Activated naive CD8-positive, alpha-beta T cell treated with anti-CD3 and anti-CD28 coated beads for 36 hours (primary cell): ENCODE measurements at places on chromosomes 7 and 10. TPM values are rescaled to one million over a fixed set of nuclear protein-coding genes. Genes with fewer than 3 reads are reported as not detected.

Gene LOXL4
- not detected for total RNA-seq

GRCh38 chr10:35572583-35572982 lies 32.6 kb upstream of the GJD4 start:
- no peak for DNase-seq

GRCh38 chr7:13037216-13037615 lies 349.8 kb downstream of the ARL4A start:
- no peak for DNase-seq

GRCh38 chr10:62851442-62851841 lies 35.3 kb upstream of the EGR2 start:
- DNase-seq, result no peak

GRCh38 chr7:117091721-117092120 lies 138.4 kb downstream of the ST7 start:
- no peak for DNase-seq

Gene CH25H
- 0.21 TPM for total RNA-seq

DNA sequence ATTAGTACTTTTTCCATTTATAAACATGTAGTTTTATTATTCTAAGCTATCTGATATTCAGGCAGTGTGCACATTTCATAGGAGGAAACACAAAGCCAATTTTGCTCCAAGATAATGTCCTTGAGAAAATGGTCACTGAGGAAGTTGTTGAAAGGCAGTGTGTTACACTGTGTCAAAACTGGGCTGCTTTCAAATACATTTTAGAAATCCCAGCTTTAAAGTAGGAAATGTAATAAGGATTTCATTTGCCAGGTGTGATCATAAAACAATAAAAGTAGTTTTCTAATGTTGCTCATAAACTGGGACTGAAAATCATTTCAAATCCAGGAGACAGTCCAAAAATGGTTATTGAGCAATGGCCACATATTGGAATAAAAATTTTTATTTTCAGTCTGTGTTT lies 80.1 kb downstream of the WDR37 start:
- no peak for DNase-seq

DNA sequence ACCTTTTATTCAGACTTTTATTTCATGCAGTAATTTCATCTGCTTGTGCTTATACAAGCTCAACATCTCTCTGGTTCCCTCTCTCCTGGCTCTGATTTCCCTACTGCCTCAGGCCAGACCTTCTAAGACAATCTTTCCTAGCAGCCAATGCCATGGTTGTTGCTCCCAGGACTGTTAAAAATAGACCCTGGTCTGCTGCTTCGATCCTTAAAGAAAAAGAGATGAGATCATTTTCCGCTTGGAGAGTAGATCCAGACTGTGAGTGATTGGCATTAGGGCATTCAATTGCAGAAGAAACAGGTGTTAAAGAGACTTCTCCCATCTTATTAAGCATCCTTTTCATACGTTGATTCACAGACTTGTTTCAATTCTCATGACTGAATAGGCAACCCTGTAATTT lies 68.4 kb upstream of the ITGB1 start:
- DNase-seq, result no peak

DNA sequence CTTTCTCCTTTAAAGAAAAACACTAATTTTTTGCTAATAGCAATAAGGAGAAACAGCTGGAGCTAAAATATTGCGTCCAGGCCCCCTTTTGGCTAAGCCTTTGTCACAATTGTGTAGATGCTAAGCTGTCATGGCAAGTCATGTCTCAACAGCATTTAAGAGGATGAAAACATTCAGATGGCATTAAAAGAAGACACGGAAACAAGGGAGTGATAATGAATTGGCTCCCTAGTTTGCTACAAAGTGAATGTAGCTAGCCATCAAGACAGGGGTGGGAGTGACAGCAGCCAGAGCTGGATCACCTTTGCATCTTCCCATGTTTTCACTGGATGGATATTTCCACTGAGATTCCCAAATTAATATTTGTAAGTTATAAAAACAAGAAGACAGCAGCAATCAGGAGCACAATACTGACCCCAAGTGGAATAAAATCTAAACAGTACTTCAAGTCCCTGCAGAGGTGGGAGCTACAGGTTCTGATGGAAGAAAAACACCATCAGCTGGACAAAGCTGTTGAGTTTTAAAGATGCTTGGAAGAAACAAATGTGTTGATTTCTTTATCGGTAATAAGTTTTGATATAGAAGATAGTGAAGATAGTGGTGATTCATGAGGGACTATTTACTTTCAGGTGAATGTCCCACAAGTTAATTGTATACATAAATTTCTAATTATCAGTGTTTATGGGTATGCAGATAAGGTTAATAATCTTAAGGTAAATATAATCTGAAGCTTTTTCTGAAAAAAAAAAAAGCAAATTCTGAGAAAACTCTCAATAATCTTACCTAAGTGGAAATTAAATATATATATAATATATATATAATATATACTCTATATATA lies 129.4 kb downstream of the SLC16A9 start:
- DNase-seq, result no peak

- no peak for DNase-seq
These were observed 95.7 kb downstream of the CPED1 start for GRCh38 chr7:121084256-121084655.

- DNase-seq, result no peak
These were observed 32.2 kb downstream of the PHTF2 start for GRCh38 chr7:77830649-77831355.

Gene GPR15LG
- total RNA-seq, result not detected

Gene MUC12
- total RNA-seq, result 0.66 TPM

- DNase-seq, result no peak
These were observed 95.7 kb downstream of the CABCOCO1 start for GRCh38 chr10:61758433-61758832.

Gene VAX1
- not detected for total RNA-seq

GRCh38 chr7:151243408-151244195 lies 4.9 kb downstream of the SMARCD3 start:
- DNase-seq, result peak; percentile 38

DNA sequence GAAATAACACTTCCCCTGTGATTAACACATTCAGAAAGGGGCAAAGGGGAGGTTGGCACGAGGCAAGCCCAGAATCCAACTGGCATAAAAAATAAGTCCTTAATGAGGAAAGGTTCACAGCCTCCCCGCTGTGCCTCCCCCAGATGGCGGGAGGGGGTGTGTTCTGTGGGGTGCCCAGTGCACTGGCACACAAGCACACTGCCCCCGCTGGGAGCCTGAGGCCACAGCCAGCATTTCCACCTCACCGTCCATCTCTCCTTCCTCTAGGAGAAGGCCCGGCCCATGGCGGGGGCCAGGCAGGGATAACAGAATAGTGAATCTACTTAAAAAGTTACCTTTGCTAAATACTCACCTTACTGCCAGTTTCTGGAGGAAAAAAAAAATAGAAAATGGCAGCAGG lies 43.2 kb downstream of the PRKAG2 start:
- no peak for DNase-seq

GRCh38 chr7:99365318-99366141 lies 9.0 kb upstream of the ARPC1B start:
- DNase-seq, result peak; percentile 47

Gene LLCFC1
- not detected for total RNA-seq

GRCh38 chr10:4450981-4451908 lies 374.8 kb upstream of the AKR1E2 start:
- no peak for DNase-seq

DNA sequence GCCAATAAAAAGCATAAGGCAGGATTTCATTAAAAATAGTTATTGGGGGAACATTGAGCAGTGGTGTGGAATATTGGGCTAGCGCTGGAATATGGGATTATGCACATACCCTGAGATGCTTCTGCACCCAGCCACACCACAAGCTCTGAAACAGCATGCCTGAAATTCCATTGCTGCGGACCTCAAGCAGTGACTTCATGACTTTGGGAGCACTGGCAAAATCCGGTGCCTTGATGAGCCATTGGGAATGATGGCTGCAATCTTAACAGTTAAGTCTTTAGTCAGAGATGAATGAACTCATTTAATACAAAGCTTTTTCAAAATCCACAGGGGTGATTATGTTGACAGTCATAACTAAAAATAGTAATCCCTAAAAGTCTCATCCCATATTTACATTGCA lies 274.7 kb upstream of the MTPN start:
- DNase-seq, result no peak
